ENCODE measurements at places on chromosomes 4 and X.

GRCh38 chr4:13483768-13484121, 395 bp downstream of the RAB28 start:
- DNase-seq, result no peak

DNA sequence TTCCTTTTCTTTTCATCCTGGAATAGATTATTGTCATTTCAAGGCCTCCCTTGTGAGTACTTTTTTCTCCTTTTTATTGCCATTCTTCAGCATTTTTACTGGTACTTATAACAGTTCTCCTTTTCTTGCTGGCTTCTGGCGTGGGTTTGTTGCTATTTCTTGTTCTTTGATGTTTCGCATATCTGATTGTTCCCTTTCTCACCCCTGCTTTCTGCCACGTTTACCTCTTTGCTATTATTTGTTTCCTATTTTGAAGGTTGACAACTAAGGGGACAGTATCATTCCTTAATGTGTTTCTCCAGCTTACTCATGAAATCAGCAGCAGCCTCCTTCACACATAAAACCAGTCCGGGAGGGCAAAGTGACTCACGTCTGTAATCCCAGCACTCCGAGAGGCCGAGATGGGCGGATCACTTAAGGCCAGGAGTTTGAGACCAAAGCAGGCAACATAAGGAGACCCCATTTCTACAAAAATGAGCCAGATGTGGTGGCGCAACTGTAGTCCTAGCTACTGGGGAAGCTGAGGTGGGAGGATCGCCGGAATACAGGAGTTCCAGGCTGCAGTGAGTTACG, 72.6 kb downstream of the DMD start:
- DNase-seq, result no peak

DNA sequence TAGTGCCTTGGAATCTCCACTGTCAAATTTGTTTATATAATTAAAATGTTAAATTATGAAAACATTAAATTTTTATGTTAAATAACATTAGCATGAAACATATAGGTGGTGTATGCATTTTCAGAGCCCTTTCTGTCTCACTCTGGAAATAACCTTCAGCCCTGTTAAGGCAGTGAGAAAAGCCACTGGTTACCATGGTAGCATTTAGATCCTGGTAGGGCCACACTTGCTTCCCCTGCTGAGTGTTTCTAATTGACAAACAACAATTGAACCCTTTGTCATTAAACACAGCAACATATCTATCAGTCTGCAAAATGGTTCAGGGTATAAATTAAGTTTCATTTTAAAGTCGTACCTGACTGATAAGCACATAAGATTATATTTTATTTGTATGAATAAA, 63.5 kb downstream of the PDK3 start:
- no peak for DNase-seq

DNA sequence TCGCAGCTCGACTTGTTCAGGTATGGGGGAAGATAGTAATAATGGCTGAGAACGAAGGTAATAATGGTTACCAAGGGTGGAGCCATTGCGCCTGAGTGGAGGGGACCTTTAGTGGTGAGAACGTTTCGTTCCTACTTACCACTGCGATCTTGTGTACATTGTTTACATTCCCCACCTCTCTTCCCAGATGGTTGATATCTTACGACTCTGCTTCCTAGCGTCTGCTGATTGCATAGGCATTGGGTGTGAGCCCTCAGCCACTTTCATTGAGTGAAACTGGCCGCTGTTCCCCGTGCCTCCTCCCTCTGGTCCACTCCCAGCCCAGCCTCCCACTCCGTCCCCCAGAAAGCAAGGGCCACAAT, 850 bp downstream of the IGBP1 start:
- no peak for DNase-seq

DNA sequence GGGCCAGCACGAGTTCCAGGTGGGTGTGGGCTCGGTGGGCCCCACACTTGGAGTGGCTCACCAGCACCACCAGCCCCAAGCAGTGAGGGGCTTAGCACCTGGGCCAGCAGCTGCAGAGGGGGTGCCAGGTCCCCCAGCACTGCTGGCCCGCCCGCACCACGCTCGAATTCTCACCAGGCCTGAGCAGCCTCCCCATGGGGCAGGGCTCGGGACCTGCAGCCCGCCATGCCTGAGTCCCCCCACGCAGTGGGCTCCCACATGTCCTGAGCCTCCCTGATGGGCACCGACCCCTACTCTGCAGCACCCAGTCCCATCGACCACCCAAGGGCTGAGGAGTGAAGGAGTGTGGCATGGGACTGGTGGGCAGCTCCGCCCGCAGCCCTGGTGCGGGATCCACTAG, 593.4 kb downstream of the GABRG1 start:
- no peak for DNase-seq

DNA sequence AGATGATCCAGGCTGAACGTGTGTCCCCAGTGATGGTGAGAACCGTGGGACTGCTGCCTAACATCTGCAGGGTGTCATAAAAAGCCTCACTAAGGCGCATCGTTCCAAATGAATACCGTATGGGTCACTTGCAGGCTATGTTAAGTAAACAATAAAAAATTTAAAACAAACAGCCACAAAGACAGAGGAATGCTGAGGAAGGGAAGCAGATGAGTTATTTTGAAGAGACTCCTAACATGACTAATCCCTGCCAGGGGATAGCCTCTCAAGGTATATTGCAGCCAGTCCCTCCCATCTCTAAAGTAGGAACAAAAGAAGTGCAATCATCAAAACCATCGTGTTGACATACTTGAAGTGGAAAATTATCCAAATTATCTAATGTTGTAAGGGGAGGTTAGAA, 83.8 kb downstream of the UNC5C start:
- DNase-seq, result no peak

DNA sequence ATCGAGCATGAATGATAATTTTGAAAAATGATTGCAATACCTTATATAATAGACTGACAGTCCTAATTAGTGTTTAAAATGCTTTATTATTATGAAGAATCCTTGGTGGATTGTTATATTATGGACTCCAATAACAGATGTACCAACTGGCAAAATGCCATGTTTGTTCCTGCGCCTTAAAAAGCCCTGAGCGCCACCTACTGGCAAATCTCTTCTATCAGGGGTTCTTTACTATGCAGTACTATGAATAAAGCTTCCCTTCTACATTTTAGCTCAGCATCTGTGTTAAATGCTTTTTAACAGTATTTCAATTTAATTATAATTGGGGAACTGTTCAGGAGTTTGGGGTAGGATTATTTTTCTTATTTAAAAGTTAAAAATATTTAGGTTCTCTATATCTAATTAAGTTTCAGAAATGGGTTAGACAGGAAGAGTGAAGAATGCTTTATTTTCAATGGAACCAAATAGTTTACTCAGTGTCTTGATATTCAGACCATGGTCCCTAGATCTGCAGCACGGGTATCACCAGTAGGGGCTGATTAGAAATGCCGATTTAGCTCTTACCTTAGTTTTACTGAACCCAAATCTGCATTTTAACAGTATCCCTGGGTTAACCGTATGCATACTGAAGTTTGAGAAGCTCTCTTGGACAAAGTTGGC, 20.0 kb downstream of the CFAP97 start:
- DNase-seq, result peak; percentile 89

DNA sequence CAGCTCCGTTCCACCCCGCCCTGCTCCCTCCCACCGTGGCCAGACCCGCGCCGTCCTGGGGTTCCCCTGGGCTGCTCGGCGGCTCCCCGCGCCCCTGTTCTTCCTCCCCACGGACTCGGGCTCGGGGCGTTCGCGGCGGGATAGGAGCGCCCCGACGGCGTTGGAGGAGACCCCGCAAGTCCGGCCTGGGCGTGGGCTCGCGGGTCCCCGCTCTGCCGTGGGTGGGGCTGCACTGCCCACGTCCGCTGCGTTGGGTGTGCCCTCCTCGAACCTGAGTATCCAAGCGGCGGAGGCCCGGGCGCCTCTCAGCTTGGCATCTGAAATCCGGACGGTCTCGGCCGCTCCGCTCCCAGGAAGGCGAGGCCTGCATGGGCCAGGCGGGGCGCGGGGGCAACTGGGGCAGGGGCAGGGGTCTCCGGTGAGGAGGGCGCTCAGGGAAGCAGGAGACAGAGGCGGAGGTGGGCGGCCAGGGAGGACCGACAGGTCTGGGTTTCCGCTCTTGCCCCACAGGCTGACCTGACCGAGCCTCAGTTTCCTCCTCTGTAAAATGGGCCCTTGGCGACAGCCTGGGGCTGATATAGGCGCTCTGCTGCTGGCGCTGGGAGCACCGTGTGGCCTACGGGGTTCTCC, 12.0 kb upstream of the NAT8L start:
- no peak for DNase-seq

- DNase-seq, result no peak
Observed at GRCh38 chrX:11789809-11790208, 31.8 kb downstream of the MSL3 start.
